Activated CD4-positive, alpha-beta memory T cell treated with anti-CD3 and anti-CD28 coated beads for 36 hours (primary cell): ENCODE measurements at places on chromosomes 16 and 17. TPM values are rescaled to one million over a fixed set of nuclear protein-coding genes. Genes with fewer than 3 reads are reported as not detected.
A peak's percentile ranks its signal among the peaks of the same experiment; 100 is the strongest.

The ELP5 gene
- 52.4 TPM for total RNA-seq

The DBNDD1 gene
- total RNA-seq = 0.94 TPM

The DHRS7C gene
- total RNA-seq = not detected

The SYT17 gene
- total RNA-seq = 0.10 TPM

The MYO15A gene
- 0.78 TPM for total RNA-seq

The ARHGDIG gene
- not detected for total RNA-seq

The SDR42E1 gene
- 4.1 TPM for total RNA-seq

The NAGPA gene
- 7.8 TPM for total RNA-seq

GRCh38 chr17:8189041-8189710, 804 bp downstream of the BORCS6 start:
- no peaks in the 10 kb centered on the region for H3K36me3 ChIP-seq
- no peak overlapping the region for H3K4me3 ChIP-seq
- DNase-seq = peak; percentile 55

DNA sequence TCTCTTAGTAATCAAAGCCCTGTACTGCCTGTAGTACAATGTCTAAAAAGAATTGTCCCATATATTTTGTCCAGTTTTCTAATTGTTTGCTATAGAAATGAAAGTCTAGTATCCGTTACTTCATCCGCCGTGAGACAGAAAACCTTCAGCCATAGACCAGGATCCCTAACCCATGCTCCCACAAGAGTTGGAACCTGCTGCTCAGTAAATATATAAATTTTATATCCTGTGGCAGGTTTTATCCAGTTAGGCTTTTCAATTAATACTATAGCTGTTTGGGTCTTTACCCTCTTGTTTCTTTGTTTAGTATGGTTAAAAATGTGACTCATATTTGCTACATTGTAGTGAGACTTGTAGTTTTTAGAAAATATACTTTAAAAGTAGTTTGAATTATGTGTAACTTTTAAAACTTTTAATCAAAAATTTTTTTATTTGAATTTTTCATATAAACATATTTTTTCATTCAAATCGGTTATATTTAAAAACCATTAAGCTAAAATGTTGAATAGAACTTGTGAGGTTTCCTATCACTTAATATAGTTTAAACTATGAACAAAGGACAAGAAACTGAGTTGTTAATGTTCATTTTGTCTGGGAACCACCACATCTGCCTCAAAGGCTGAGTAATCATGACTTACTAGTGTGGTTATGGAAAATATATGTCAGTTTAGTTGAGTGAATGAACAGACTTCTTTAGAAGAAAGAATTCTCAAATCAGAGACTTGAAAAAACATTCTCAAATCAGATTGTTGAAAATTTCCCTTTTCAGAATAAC, 54.8 kb downstream of the VMP1 start:
- H3K36me3 ChIP-seq = peaks cover 52% of the 10 kb centered on the region
- no peaks in the 10 kb centered on the region for H3K27me3 ChIP-seq
- peak; percentile 24 for DNase-seq
- H3K4me1 ChIP-seq = peaks cover 65% of the 10 kb centered on the region

GRCh38 chr17:80921741-80922579, 69.7 kb upstream of the CHMP6 start:
- peaks cover 8% of the 10 kb centered on the region for H3K36me3 ChIP-seq
- no peaks in the 10 kb centered on the region for H3K27me3 ChIP-seq
- no peaks in the 10 kb centered on the region for H3K4me1 ChIP-seq

- peaks cover 6% of the 10 kb centered on the region for H3K36me3 ChIP-seq
- H3K27ac ChIP-seq = no peak overlapping the region
- H3K4me3 ChIP-seq = no peak overlapping the region
- H3K4me1 ChIP-seq = peaks cover 13% of the 10 kb centered on the region
Measured at GRCh38 chr17:21204935-21205334, 9.0 kb downstream of the TMEM11 start.

DNA sequence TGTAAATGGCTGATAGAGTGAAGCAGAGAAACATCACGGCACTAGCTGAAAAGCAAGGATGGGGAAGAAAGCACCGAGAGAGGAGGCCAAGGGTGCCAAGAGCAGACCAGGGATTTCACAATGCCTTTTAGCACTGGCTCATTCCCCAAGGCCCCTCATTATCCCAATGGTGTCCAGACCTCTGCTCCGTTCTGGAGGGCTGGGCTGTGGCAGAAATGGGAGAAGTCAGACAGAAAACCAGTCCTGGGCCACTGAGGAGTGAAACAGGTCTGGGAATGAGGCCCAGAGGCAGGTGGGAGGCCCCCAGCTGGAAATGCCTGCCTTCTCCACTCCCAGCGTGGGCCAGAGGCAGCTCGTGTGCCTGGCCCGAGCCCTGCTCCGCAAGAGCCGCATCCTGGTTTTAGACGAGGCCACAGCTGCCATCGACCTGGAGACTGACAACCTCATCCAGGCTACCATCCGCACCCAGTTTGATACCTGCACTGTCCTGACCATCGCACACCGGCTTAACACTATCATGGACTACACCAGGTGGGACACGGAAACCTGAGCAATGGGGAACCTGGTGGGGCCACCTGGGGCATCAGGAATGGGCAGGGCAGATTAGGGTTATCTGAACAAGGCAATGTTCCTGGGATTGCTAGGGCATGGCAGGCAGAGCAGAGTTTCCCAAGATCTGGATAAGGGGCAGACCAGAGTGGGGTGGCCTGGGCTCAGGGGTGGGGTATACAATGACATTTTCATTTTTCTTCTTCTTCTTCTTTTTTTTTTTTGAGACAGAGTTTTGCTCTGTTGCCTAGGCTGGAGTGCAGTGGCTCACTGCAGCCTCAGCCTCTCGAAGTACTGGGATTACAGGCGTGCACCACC, 20.3 kb downstream of the ANKRD40 start:
- DNase-seq = no peak
- H3K27me3 ChIP-seq = no peaks in the 10 kb centered on the region
- H3K36me3 ChIP-seq = no peaks in the 10 kb centered on the region
- H3K4me3 ChIP-seq = no peak overlapping the region

GRCh38 chr17:82014432-82014831, 8.2 kb downstream of the CENPX start:
- no peak overlapping the region for H3K4me3 ChIP-seq
- no peak for DNase-seq
- H3K4me1 ChIP-seq = no peaks in the 10 kb centered on the region

DNA sequence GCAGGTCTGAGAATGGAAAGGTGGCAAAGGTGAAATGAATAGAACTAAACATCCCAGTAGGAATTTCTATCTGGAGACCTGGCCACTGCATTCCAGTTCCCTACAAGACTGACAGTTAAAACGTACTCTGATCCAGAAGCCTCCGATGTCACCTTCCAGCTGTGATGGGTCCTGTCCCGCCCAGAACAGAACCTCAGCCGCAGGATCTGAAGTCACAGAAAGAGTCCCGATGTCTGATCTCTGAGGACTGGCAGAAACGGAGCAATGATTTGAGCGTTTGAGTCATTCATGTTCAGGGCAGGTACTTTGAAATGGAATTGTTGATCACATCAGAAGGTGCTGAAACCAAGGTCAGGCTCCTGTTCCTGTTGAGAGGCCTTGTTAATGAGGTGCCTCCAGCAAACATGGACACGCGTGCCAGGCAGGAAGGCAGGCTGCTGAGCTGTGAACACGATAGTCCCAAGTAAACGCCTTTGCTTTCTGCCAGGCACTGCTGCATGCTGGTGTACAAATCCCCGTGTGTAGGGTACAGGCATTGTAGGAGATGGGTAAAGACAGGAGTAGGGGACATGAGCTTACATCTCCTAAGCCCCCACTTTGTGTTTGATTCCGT, 61.4 kb downstream of the VAT1L start:
- DNase-seq = no peak
- H3K27ac ChIP-seq = no peak overlapping the region
- H3K36me3 ChIP-seq = no peaks in the 10 kb centered on the region
- peaks cover 2% of the 10 kb centered on the region for H3K4me1 ChIP-seq

GRCh38 chr17:74457146-74457819, 9.2 kb upstream of the CD300A start:
- no peak overlapping the region for H3K27ac ChIP-seq
- peaks cover 23% of the 10 kb centered on the region for H3K4me1 ChIP-seq
- H3K27me3 ChIP-seq = peaks cover 3% of the 10 kb centered on the region
- no peak overlapping the region for H3K4me3 ChIP-seq
- DNase-seq = peak; percentile 80
- no peaks in the 10 kb centered on the region for H3K36me3 ChIP-seq

DNA sequence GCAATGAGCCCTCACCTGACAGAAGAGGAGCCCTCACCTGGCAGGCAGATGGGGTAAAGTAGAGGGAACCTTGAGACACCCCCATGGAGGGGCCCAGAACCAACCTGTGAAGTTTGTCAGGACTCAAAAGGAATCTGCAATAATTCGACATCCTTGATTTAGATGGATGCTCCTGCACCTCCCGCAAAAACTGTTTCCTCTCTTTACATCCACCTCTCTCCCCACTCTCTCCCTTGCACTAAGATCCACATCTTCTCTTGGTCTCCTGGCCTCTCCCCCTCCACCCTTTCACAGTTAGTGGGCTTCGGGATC, 34.9 kb upstream of the RBFOX3 start:
- no peak overlapping the region for H3K27ac ChIP-seq
- peaks cover 21% of the 10 kb centered on the region for H3K27me3 ChIP-seq
- H3K4me3 ChIP-seq = no peak overlapping the region
- H3K36me3 ChIP-seq = no peaks in the 10 kb centered on the region
- DNase-seq = no peak

GRCh38 chr17:8821446-8822105, 22.4 kb upstream of the MFSD6L start:
- no peaks in the 10 kb centered on the region for H3K4me1 ChIP-seq
- no peak overlapping the region for H3K4me3 ChIP-seq
- no peaks in the 10 kb centered on the region for H3K36me3 ChIP-seq
- H3K27me3 ChIP-seq = no peaks in the 10 kb centered on the region
- H3K27ac ChIP-seq = no peak overlapping the region

DNA sequence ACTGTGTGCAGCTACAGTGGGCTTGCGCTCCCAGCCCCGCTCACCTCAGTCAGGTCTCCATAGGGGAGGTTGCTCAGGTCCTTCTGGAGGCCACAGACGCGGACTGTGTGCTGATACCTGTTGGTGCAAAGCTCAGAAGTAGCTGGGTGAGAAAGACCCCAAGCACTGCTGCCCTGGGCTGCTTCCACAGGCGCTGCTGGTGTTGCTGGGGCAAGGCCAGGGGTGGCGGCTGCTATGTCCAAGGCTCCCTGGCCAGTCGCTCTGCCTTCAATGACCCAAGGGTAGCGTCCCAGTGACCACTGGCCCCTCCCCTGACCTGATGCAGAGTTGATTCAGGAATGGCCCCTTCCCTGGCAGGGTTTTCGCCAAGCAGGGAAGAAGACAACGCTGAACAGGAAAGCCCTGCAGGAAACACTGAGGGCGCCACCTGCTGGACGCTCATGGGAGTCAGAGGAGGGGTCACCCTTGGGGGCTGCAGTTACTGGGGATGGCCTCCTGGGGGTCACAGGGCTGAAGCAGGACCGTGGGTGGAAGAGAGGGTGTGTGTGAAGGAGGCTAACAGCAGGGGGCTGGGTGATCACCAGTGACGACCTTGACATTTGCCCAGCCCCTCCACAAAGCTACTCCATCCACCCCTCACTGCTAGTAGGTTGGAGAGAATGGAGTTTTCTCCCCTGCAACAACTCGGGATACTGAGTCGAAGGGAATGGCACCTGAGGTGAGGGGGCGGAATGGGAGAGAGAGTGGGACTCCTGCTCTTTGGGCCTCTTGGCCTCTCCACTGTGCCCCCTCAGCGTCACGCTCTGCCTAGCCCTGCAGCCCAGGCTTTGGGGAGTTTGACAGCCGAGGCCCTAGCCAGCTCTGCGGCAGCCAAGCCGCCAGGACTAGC, 38.3 kb downstream of the ABCC12 start:
- no peaks in the 10 kb centered on the region for H3K36me3 ChIP-seq
- no peak overlapping the region for H3K27ac ChIP-seq
- peaks cover 13% of the 10 kb centered on the region for H3K27me3 ChIP-seq
- H3K4me1 ChIP-seq = peaks cover 5% of the 10 kb centered on the region

DNA sequence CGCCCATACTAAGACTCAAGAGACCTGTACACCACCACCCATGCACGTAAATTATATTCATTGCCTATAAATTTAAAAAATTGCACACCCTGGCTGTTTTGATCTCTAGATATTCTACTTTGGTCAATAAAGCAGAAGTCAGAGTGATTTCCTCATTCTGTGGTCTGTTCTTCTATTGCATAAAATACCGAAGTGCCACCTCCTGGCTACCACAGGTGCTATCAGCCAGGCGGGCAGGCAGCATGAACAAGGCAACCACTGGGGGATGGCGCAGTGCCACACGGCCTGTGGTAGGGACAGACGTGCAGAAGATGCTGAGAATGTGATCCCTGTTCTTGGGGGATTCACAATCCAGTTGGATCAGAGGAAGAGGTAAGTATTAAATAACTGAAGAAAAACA, 122.3 kb downstream of the CDK5R1 start:
- no peak overlapping the region for H3K4me3 ChIP-seq
- peaks cover 7% of the 10 kb centered on the region for H3K4me1 ChIP-seq
- no peaks in the 10 kb centered on the region for H3K36me3 ChIP-seq
- H3K27ac ChIP-seq = no peak overlapping the region

DNA sequence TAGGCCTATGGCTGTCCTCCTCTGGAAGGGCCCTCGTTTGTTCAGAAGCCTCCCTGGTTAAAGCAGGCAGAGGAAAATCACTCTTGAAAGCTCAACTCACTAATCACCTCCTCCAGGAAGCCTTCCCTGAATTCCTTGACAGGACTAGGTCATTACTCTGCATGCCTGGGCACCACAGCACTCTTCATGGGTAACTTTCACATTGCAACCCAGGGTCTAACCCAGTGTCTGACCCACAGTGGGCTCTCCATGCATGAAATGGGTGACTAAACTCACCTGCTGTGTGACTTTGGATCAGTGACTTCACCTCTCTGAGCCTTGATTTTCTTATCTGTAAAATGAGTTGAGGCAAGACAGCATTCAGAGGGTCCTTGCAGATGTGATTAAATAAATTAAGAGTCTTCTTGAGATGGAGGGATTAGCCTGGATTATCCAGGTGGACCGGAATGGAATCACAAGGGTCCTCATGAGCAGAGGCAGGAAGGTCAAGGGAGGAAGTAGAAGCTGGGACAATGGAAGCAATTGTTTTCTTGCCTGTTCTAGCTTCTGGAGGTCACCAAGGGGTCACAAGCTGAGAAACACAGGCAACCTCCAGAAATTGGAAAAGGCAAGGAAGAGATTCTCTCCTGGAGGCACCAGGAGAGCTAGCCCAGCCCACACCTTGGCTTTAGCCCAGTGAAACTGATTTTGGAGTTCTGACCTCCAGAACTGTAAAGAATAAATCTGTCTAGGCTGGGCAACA, 3.8 kb upstream of the RAI1 start:
- no peak overlapping the region for H3K27ac ChIP-seq
- no peaks in the 10 kb centered on the region for H3K27me3 ChIP-seq
- DNase-seq = no peak
- no peak overlapping the region for H3K4me3 ChIP-seq

GRCh38 chr17:17988427-17988945, 15.8 kb downstream of the DRC3 start:
- no peak overlapping the region for H3K4me3 ChIP-seq
- no peaks in the 10 kb centered on the region for H3K27me3 ChIP-seq
- H3K4me1 ChIP-seq = no peaks in the 10 kb centered on the region
- DNase-seq = no peak
- H3K36me3 ChIP-seq = no peaks in the 10 kb centered on the region
